Activated CD4-positive, alpha-beta memory T cell treated with anti-CD3 and anti-CD28 coated beads for 36 hours (primary cell): ENCODE measurements at places on chromosomes 4 and X.

DNA sequence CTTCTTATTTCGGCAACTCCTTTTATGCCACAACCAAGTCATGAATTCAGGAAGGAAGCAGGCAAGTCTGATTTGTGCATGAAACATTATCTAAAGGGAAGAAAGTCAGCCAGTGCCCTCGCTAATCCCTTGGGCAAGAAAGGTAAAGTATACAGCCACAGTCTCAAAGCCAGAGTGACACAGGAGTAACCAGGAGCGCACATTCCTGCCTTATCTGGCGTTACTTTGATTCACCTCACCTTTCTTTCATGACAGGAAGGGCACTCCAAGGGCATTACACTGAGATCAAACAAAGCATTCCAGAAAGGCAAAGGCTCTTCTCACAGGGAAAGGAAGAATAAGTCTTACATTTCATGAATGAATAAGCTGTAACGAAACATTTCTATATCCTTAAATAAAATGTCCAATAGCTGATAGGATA, 38.8 kb downstream of the FAT1 start:
- DNase-seq = no peak

DNA sequence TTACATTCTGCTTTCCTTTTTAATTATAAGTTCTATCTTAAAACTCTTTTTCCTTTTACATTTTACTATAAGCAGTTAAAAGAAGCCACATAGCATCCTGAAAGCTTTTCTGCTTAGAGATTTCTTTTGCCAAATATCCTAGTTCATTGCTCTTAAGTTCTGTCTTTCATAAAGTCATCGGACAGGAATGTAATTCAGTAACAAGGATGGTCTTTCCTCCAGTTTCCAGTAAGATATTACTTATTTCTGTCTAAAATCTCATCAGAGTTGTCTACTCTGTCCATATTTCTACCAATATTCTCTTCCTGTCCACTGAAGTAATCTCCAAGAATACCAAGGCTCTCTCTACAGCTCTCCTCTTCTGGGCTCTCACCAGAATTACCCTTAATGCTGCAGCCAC, 37.5 kb upstream of the ADH1C start:
- no peak for DNase-seq

GRCh38 chr4:55435141-55435841, 39.5 kb downstream of the TMEM165 start:
- peak; percentile 63 for DNase-seq

- DNase-seq = no peak
Observed at GRCh38 chrX:1516596-1517104, 20.3 kb downstream of the P2RY8 start.

GRCh38 chr4:2624782-2625530, 88.5 kb downstream of the FAM193A start:
- no peak for DNase-seq

DNA sequence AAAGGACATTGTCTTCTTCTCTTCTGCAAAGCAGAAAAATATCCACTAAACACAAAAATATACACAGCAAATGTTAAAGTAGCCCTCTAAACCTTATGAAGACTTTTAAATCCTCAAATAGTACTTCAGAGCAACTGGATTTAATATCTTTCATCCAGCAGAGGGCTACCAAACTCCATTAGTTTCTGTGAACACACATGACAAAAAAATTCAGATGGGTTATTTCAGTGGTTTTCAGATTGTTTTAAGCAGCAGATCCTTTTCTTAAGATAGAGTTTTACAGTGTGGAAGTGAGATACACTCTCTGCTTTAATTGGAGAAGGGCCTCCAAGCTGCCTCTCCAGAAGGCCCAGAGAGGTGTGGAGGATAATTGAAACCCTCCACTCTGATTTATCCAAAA, 56.7 kb downstream of the ANK2 start:
- no peak for DNase-seq

- DNase-seq = no peak
Observed at GRCh38 chrX:113804819-113805218, 779.1 kb upstream of the HTR2C start.

DNA sequence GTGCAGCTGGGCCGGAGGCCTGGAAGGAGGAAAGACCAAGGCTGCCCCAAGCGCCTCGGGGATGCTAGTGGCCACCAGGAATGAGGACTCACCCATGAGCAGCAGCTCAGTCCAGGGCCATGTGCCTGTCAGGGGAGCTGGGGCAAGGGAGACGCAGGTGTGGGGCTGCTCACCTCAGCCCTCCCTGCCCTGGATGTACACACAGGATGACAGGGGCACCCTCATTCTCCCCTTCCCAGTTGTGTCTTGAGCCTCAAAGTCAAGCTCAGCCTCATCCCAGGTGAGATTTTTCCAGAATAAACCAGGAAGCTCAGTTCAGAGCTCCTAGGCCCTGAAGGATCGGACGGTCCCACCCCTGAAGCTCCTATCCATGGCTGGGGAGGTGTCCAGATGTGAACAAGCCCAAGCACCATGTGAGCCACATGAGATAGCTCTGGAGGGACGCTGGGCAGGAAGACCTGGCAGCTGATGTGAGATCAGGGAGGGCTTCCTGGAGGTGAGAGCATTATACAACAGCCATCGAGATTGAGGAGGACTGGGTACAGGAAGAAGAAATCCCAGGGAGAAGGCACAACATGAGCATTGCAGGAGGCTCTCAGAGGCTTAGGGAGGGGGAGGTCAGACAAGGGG, 23.0 kb downstream of the HTRA3 start:
- no peak for DNase-seq

GRCh38 chr4:2671267-2671895, 84.8 kb downstream of the TNIP2 start:
- DNase-seq = no peak

- DNase-seq = peak; percentile 56
Observed at GRCh38 chr4:184265546-184266351, 48.1 kb upstream of the ENPP6 start.

DNA sequence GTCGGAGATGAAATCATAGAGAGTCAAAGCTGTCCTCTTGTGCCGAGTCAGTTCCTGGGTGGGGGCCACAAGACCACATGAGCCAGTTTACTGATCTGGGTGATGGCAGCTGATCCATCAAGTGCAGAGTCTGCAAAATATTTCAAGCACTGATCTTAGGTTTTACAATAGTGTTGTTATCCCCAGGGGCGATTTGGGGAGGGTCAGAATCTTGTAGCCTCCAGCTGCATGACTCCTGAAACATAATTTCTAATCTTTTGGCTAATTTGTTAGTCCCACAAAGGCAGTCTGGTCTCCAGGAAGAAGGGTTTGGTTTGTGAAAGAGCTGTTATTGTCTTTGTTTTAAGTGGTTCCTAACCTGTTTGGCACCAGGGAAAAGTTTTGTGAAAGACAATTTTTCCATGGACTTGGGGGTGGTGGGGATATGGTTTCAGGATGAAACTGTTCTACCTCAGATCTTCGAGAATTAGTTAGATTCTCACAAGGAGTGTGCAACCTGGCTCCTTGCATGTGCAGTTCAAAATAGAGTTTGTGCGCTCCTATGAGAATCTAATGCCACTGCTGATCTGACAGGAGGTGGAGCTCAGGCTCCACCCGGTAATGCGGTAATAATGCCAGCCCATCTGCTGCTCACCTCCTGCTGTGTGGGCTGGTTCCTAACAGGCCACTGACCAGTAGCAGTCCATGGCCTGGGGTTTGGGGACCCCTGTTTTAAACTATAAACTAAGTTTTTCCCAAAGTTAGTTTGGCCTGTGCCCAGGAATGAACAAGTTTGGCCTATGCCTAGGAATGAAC, 29.2 kb downstream of the METAP1 start:
- no peak for DNase-seq

GRCh38 chr4:147924604-147925412, 192.9 kb downstream of the ARHGAP10 start:
- DNase-seq = peak; percentile 16

- DNase-seq = no peak
Observed at GRCh38 chr4:79684516-79684915, 276.5 kb upstream of the GK2 start.

DNA sequence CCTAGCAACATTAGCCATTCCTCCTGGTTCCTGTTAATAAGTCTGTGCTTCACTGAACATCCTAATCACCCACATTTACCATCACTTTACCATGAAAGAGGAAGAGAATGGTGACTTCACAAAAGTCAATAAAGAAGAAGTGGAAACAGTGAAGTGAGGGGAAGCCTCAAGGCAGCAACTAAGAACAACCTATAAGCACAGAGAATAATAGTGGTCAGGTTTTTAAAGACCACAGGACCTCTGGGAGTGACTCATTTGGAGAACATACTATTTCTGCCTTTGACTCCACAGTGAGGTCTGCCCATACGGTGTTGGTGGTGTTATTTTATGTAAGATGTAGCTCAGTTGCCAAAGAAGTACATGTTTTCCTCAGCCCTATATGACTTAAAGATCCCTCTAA, 86.0 kb upstream of the TET2 start:
- peak; percentile 41 for DNase-seq

GRCh38 chrX:30301963-30302362, 7.2 kb downstream of the NR0B1 start:
- DNase-seq = no peak

- no peak for DNase-seq
Observed at GRCh38 chr4:58191109-58191508, 1080.9 kb upstream of the IGFBP7 start.

DNA sequence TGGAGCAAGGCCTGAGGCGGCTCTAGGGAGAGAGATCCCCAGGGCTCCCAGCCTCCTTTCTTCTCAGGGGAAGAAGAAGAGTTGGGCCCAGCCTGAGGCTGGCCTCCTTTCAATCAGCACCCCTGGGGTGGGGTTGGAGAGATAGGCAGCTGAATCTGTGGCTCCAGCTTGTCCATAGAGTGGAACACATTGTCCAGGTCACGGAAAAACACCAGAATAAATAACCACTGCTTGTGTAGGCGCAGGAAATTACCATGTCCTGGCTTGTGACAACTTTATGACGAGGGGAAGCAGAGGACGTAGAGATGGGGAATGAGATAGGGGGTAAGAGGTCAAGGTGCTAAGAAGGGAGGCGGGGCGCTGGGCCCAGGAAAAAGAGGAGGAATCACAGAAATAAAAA, 80.8 kb upstream of the EFNB1 start:
- DNase-seq = peak; percentile 12

DNA sequence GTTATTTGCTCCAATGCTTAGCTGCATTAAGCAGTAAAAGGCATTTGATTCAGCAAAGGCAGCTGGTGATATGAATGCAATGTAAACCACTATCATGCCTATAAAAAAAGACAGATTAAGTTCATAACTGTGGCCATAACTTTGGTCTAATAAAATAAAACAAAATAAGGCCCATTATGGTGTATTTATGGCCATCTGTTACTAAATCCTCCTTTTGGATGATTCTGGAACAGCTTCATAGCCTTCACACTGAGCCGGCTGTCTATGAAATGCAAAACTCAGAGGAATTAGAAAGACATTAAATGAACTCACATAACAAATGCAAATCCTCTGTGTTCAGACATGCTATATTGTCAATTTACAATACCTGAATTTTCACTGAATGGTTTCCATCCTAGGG, 223.7 kb upstream of the FAT4 start:
- DNase-seq = no peak

DNA sequence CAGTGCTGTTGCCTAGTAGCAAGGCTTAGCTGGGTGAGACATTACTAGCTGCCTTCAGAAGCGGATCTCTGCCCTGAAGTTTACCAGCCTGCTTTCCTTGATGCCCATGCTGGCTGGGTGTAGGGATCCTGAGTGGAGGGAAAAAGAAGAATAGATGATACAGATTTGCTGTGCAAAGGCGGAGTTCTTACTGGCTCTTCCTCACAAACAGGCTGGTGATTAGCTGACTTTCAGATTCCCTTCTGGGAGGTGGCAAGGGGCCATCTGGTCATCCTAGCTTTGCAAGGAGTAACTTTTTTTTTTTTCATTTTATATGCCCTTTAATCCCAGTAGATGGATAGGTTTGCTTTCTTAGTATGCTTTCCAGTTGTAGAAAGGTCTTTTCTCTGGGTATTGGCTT, 44.8 kb downstream of the SMARCA5 start:
- no peak for DNase-seq

GRCh38 chr4:89055157-89056080, 1.6 kb downstream of the FAM13A start:
- no peak for DNase-seq

GRCh38 chr4:68717999-68718398, 47.5 kb upstream of the UGT2B15 start:
- DNase-seq = no peak

GRCh38 chrX:107716118-107716684, 59.4 kb downstream of the TSC22D3 start:
- peak; percentile 28 for DNase-seq

GRCh38 chr4:53322696-53323095, 43.2 kb downstream of the SCFD2 start:
- no peak for DNase-seq

DNA sequence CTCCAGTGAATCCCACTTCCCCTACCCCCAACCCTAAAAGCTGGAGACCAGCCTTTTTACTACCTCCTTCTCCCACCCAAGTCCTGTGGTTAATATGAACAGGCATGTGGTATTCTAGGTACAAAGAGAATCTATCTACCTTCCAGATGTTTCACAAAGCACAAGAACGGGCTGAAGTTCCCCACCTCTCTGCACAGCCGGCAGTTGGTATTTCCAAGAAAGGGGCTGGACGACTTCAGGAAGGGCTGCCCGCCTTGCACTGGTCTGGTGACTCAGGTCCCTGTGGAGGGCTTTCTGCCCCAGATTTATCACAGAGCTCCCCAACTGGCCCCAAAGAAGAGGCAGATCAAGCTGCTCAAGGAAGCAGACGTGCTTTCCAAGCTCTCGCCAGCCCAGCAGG, 4.5 kb downstream of the FAM47E start:
- no peak for DNase-seq

DNA sequence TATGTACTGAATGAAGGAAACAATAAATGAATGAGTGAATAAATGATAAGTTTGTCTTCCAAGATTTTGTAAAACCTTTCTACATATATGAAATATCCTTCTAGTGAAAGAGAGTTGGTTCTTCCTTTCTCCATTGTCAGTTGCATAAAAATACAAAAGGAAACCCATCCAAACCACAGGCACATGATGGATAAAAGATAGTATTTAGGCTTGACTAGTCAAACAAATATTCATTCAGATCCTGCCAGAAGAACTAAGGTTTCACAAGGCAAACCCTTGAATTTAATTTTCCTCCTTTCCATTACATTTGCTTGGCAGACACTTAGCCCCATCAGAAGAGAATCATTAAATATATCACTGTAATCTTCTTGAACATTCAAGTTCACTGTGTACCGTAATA, 208.4 kb downstream of the COL25A1 start:
- DNase-seq = no peak

DNA sequence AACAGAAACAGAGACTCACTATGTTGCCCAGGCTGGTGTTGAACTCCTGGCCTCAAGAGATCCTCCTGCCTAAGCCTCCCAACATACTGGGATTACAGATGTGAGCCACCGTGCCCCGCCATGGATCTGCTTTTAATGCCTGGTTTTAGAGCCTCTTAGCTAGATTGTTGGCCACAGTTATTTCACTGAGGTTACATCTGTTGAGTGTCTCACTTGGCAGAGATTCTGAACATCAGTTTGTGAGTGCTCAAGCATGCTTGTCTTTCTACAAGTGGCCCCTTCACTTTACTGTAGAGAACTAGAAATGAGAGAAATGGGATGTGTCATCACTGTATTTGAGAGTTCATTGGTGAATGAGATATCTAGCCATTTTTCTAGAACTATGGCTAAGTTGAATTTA, 218.5 kb downstream of the APBB2 start:
- DNase-seq = no peak
